T-cell (primary cell): ENCODE measurements at places on chromosomes 5 and 9.

DNA sequence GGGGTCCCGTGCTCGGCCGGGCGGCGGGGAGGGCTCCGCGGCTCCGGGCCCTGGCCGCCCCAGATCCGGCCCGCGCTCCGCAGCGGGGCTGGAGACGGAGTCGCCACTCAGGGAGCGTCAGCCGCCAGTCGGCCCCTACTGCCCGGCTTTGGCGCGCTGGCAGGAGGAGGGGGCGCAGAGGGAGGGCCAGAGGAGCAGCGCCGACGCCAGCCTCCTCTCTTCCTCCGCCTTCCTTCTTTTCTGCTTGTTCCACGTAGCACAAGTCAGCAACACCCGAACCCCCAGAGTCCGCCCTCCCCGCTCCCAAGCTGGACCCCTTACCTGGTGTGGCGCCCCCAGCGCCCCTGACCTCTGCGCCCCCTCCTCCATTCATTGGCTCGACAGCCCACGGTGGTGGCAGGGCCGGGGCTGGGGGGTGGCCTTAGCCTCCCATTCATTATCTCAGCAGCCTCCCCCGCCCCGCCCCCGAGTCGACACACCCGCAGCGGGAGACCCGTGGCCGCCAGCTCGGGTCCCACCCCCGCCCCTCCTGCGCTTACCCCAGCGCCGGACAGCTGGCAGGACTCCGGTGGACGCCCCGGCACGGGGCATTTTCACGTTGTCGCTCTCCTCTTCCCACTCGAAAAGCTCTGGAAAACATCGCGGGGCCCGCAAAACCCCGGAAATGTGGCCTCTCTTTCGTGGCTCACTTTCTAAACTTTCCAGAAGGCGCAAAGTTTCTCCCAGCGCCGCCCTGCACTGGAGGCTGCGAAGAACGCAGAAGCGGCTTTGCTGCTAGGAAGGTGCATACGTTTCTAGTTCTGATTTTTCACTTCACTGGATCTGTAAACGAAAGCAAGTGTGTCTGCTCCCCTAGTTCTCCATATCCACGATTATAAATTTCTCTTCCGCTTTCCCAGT is at the start of gene LPAR1:
Gene LPAR1 (minus strand): TSS at position 140 of the 900 bp plus-strand sequence. CDS start 66,353 bp downstream, outside the sequence.
- peaks cover 3% of the 10 kb centered on the region for H3K4me1 ChIP-seq
- no peak for DNase-seq
- H3K36me3 ChIP-seq: no peaks in the 10 kb centered on the region
- H3K27ac ChIP-seq: no peak within 1 kb of the TSS

- no peaks in the 10 kb centered on the region for H3K36me3 ChIP-seq
- H3K27ac ChIP-seq: no peak overlapping the region
Measured at GRCh38 chr9:85443190-85443598, 298.6 kb downstream of the AGTPBP1 start.

DNA sequence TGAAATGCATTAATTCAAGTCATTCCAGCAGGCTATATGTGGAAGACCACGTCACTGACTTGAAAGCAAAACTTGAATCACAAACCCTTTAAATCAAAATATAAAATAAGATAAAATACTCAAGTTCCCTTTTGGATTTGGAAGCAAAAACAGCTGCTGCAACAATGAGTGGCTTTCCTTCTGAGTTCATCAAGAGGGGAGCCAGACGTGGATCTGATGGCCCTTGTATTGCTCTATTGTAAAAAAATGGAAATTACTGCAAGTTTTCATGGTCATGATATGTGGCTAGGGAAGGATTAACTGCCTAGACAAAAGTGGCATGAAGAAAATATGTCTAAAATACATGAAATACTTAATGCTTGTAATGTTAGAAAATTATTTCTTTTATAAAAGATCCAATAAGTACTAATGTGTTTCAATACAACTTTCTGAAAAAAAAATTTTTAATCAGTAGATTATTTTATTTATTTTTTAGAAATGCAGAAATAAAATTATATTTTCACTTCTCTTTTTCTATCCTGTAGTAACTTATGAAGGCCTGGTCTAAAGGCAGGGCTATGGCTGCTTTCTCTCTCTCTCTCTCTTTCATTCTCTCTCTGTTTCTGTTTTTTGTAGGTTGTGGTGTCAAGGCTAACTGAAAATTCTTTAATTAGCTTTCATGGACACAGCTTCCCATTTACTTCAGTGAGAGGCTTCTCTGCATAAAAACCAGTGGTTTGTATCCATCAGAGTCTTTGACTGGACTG is 24.0 kb downstream of the LIX1 start:
- no peak overlapping the region for H3K27ac ChIP-seq
- no peak overlapping the region for H3K4me3 ChIP-seq
- DNase-seq: no peak

- no peak for DNase-seq
- no peaks in the 10 kb centered on the region for H3K4me1 ChIP-seq
- no peak overlapping the region for H3K27ac ChIP-seq
- H3K36me3 ChIP-seq: no peaks in the 10 kb centered on the region
- H3K27me3 ChIP-seq: no peaks in the 10 kb centered on the region
Measured at GRCh38 chr5:139885172-139885856, 89.7 kb downstream of the PSD2 start.

DNA sequence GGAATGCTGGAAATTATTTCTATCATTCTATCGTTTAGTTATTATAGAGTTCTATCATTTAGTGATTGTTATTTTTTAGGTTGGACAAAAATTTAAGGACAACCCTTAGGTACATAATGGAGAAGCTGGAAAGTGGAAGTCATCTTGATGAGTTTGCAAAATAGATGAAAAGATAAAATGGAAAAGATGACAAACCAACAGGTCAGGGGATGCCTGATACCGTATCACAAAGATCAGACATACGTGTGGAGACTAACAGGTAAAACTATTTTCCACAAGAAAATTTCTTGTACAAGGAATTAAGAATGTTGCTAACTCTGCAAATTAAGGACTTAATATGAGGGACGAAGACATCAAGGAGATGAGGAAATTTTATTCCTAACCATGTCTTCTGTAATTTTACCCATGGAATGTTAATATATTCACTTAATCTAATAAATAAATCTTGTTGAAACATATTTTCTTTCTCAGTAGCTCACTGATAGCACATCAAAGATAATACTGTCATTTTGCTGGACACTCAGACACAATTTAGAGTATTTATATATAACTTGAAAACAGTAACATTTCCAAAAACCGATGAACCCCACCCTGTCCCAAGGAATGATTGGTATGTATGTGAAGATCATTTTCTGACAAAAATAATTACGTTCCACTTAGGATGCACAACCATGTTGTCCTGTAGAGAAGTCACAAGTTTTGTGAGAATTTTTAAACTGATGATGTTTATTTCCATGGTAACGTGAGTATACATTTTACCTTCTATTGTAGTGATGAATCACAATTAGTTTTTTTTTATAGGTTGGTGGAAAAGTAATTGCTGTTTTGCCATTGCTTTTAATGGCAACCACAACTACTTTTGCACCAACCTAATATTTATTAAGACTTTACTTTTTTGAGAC is 2.6 kb downstream of the LURAP1L start:
- no peaks in the 10 kb centered on the region for H3K4me1 ChIP-seq
- H3K27me3 ChIP-seq: peaks cover 7% of the 10 kb centered on the region
- no peak for DNase-seq
- H3K36me3 ChIP-seq: no peaks in the 10 kb centered on the region

GRCh38 chr9:110338143-110338542 is 480 bp upstream of the TXNDC8 start:
- H3K27ac ChIP-seq: no peak overlapping the region
- no peak overlapping the region for H3K4me3 ChIP-seq
- H3K36me3 ChIP-seq: no peaks in the 10 kb centered on the region
- no peaks in the 10 kb centered on the region for H3K4me1 ChIP-seq

DNA sequence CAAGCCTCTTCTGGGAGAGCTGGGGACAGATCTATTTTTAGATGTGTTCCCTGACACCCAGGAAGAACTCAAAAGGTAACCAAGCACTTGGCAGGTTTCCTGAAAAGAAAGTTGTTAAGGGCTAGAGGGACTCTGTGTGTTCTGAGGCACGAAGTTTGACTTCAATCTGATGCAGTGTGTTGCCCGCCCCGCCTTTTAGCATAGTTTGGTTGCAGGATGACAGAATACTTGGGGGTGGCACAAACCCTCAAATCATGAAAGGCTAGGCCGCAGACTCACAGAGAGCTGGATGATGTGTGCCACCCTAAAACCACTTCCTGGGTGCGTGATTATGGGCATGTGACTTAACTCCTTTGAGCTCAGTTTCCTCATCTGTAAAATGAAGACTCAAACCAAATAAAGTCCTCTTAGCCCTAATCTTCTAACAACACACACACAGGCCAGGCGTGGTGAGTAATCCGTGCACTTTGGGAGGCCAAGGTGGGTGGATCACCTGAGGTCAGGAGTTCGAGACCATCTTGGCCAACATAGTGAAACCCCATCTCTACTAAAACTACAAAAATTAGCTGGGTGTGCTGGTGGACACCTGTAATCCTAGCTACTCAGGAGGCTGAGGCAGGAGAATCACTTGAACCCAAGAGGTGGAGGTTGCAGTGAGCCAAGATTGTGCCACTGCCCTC is 12.8 kb upstream of the NDFIP1 start:
- H3K4me3 ChIP-seq: peak overlapping the region; percentile 4
- H3K27ac ChIP-seq: peak overlapping the region; percentile 89
- no peaks in the 10 kb centered on the region for H3K27me3 ChIP-seq
- H3K4me1 ChIP-seq: peaks cover 38% of the 10 kb centered on the region
- peak; percentile 73 for DNase-seq
- no peaks in the 10 kb centered on the region for H3K36me3 ChIP-seq

DNA sequence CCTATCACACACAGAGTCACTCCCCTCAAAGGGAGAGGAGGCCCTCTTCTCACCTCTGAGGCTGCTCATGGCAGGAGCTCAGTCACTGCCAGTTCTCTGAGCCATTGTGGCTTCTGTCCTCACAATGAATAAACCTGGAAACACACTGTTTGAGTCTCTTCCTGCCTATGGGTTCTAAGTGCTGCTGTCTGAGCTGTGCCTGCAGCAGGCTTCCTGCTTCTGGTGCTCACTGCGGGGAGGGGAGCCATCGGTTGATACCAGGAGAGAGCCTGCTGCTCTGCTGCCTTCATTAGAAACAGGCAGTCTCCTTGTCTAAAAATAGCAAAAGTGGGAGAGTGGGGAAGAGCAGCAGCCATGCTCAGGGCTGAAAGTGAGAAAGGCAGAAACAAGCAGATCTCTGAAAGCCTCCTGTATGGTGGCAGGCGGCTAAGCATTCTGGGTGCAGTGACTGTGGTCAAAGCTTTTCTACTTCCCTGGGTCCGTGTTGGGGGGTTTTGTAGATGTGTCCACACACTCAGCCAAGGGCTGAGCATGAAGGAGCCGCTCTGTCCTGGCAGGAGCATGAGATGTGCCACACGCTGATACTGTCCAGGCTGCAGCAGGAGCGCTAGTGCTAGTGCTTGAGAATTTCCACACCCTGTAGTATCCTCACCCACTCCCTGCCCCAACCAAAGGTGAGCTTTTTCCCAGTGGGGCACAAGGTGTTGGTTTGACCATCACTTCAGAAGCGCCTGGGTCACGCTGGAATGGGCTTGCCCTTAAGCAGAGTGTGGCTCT is 34.2 kb downstream of the PRKACG start:
- no peaks in the 10 kb centered on the region for H3K36me3 ChIP-seq
- no peak overlapping the region for H3K4me3 ChIP-seq
- no peaks in the 10 kb centered on the region for H3K27me3 ChIP-seq
- H3K27ac ChIP-seq: no peak overlapping the region
- peaks cover 14% of the 10 kb centered on the region for H3K4me1 ChIP-seq
- no peak for DNase-seq

DNA sequence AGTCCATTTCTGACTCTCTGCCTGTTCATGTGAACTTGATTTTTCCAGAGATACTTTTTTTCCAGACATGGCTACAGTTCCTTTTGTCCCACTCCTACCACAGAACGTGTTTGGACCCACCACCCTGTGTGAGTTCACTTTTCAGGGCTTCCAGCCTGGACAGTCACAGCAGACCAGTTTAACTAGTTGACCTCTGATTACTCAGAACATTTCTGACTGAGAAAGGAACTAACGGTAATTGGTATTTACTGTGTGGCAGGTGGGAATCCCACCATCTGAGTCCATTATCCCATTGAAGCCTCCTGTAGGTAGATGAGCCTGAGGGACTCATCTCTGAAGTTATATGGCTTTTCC is 210.1 kb downstream of the GOLPH3 start:
- no peaks in the 10 kb centered on the region for H3K27me3 ChIP-seq
- no peak overlapping the region for H3K4me3 ChIP-seq
- no peaks in the 10 kb centered on the region for H3K4me1 ChIP-seq
- no peak for DNase-seq
- no peak overlapping the region for H3K27ac ChIP-seq
- no peaks in the 10 kb centered on the region for H3K36me3 ChIP-seq

DNA sequence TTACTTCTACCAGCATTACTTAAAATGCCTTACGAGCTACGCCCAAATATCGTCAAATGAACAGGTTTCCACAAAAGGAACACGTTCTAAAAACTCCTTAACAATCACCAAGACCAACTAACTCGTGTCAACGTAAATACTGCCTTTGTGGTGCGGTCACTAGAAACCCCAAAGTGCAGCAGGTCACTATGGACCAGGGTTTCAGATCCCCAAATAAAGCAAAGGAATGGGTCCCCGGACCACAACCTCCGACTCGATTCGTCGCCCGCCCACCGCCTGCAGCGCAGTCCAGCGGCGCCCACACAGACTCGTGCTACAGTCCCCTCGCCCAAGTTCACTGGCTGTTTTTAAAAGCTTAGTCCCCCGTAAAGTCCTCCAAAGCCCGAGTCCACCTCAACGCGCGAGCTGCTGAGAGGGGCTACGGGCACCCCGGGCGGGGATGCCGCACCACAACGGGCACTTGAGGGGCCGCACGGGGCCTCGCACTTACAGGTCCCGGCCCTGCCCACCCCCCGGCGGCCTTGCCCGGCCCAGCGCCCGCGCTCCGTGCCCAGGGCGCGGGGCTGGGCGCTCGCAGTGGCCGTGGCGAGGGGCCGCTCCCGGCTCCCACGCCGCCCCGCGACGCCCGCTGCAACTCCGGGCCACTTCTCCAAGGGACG is 1.1 kb downstream of the NFIB start:
- H3K27ac ChIP-seq: no peak overlapping the region
- H3K36me3 ChIP-seq: no peaks in the 10 kb centered on the region
- peaks cover 17% of the 10 kb centered on the region for H3K27me3 ChIP-seq
- H3K4me3 ChIP-seq: peak overlapping the region; percentile 52
- DNase-seq: no peak
- peaks cover 28% of the 10 kb centered on the region for H3K4me1 ChIP-seq
